ENCODE measurements at places on chromosomes 5 and 9.

- no peak for DNase-seq
These were observed 131.9 kb downstream of the ST8SIA4 start for GRCh38 chr5:100771181-100771580.

GRCh38 chr5:170745481-170746071, 37.9 kb upstream of the GABRP start:
- DNase-seq, result no peak

- no peak for DNase-seq
These were observed 127.3 kb upstream of the CCDC152 start for GRCh38 chr5:42629284-42629683.

- DNase-seq, result no peak
These were observed 4.0 kb downstream of the PHF19 start for GRCh38 chr9:120872791-120873502.

- DNase-seq, result no peak
These were observed 1167.7 kb downstream of the MAT2B start for GRCh38 chr5:164672931-164673694.

DNA sequence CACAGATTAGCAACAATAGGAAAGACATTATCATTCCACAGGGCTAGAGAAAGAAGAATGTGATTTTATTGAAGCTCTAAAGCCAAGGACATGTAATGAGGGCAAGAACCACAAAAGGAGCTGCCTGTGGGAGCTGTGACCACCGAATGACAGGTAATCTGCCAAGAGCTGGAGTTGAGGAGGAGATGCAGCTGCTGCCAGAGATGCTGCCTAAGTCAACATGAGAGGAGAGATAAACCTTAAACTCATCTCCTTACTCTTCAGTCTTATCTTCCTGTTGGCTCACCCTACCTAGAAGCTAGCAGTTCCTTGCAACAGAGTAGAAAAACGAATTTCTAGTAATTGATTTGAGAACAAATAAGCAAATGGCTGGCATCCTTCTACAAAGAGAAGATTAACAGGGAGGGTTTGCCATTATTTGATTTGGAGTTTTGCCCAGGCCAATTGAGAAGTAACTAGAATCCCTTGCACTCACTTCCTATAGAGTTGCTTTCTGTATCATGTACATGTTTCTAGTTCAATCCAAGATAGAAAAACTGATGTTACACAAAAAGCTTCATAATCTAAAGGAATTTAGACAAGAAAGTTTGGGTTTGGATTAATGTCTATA, 539.2 kb downstream of the TLE1 start:
- DNase-seq, result no peak

- no peak for DNase-seq
These were observed 485.2 kb upstream of the CDH9 start for GRCh38 chr5:27523629-27524028.

- no peak for DNase-seq
These were observed 424.0 kb upstream of the ZNF462 start for GRCh38 chr9:106438928-106439327.

DNA sequence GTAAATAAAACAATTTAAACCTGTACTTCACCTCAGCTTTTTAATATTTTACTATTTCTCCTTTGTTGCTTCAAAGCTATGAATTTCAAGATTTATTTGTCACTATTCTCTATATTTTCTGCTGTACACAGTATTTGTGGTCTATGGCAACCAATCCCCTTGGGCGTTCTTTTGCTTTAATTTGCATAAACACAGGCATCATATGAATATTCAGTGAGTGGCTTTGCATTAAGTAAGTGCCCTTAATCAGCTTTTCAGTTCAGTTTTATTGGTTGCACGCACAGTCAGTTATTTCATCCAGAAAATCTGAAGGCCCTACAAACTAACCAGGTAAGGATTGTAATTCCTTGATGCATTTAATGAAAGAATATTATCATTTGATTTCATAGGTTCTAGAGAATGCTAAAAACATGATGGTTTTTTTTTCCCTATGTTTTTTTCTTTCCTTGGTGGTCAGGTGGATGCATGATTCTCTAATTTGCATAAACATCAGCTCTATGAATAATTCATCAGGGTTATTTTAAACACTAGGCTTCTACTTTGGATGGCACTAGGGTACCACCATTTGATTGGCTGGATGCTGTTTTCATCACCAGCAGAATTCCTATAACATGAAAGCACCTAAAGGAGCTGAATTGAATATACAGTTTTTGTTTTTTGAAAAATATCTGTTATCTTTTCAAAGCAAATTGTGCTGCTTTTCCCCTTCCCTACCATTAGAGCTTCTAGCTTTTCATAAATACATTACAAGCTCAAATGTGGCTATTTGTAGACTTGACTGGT, 249.2 kb upstream of the CCNH start:
- no peak for DNase-seq

DNA sequence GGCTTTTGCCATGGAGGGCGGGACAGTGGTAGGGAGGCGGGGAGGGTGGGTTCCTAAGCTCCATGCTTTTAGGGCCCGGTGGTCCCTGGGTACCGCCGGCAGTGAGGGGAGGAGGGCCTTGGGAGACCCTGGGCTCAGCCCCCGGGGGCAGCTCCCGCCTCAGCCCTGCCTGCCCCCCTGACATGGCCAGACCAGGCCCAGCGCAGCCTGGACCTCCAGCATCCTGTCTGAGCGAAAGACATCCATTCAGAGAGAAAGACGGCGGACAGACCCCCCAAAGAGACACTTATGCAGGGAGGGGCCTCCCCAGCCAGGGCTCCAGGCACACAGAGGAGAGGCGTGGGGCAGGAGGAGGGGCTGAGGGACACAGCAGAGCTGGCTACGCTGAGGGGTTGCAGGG, 45.3 kb downstream of the KCNT1 start:
- no peak for DNase-seq

GRCh38 chr9:37974506-37975173, 70.7 kb upstream of the SLC25A51 start:
- no peak for DNase-seq

DNA sequence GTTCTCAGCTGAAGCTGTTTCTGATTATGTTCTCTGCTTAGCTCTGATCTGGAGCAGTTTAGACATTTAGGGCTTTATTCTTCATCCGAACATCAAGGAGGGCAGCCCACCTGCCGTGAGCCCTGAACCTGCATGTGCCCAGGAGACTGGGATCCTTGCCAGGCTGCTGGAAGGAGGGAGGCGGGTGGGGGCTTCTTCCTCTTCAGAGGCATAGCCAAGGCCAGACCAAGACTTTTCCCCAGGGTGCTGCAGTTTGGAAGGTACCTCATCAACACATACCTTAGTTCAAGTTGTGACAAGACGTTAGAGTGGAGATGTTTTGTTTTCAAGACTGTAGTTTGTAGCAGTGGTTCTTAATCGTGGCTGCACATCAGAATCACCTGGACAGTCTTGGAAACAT, 64.9 kb downstream of the RALGPS1 start:
- no peak for DNase-seq

DNA sequence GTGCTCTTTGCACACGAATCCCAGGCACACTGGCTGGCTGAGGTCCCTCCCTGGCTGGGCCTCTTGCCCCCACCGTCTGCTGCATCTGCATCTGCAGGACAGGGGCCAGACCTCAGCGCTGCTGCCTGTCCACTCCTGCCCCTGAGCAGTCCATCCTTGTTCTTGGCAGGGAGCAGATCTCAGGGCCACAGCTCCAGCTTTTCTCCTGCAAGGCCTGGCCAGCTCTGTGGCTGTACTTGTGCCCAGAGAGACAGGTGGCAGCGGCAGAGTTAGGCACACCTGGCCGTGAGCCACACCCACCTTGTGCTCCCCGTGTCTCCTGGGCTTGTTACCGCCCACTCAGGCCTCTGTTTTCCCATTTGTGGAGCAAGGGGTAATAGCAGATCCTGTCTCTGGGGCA, 13.9 kb downstream of the NEK6 start:
- no peak for DNase-seq

DNA sequence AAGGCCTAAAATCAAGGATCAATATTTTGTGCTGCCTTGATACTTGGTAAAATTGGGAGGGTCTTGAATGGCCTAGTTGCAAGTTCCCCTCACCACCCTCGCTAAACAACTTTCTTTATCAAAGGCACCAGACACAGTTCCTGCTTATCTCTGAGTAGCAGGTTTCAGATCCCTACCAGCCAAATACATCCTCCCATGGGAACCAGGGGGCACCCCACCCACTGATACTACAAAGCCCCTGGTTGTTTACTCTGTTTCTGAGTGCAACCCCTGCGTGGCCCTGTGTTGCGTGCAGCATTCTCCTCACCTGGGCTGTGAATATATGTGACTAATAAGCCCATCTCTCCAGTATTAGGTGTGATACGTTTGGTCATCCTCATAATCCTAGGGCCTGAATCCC, 314.9 kb downstream of the DRD1 start:
- DNase-seq, result no peak

DNA sequence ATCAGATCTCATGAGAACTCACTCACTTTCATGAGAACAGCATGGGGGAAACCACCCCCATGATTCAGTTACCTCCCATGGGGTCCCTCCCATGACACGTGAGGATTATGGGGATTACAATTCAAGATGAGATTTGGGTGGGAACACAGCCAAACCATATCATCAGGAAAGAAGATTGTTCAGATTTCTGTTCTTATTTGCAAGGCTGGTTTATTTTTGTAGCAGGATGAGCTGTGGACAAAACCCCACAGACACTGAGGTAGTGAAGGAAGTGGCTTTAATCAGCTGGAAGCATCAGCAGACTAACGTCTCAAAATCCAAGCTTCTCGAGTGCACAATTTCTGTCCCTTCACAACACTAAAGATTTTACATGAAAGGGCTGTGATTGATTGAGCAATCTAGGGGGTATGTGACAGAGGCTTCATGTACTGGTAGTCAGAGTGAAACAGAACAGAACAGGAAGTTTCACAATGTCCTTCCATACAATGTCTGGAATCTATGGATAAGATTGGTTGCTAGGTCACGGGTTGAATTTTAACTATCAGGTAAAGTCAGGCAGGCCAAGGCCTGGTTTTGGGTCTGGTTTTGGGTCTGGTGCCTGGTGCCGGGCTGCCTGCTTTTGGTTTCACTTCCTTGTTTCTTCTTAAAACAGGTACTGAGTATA, 91.3 kb upstream of the ZNF366 start:
- DNase-seq, result no peak

GRCh38 chr5:103232393-103232999, 26.1 kb upstream of the MACIR start:
- no peak for DNase-seq

DNA sequence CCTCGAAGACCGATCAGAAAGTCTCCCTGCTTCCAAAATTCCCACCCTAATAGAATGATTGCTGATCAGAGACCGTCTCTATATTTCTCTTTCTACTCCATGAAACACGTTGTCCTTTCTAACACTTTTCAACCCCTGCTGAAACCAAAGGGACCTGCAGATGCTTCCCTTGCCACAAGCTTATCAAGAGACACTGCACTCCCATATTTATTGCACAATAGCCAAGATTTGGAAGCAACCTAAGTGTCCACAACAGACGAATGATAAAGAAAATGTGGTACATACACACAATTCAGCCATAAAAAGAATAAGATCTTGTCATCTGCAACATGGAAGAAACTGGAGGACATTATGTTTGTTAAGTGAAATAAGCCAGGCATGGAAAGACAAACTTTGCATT, 125.1 kb downstream of the FOXD1 start:
- no peak for DNase-seq

- no peak for DNase-seq
These were observed 43.4 kb downstream of the IRF1 start for GRCh38 chr5:132447196-132447595.

DNA sequence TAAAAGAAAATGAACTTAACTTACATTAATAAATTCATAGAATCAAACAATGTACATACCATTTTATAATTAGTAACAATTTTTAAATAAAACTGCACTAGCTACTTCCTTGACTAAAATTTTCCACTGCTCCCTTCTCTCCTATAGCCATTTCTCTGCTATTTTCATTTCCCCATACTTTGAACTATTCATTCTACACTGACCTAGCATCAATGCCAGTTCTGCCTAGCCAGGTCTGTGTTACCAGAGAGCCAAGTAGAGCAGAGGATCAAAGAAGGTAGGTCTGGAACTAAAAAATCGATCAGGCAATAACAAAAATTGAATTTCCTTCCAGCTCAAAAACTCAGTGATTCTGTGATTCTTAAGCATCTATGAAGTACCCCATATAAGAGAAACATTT, 84.5 kb downstream of the ERMP1 start:
- no peak for DNase-seq

DNA sequence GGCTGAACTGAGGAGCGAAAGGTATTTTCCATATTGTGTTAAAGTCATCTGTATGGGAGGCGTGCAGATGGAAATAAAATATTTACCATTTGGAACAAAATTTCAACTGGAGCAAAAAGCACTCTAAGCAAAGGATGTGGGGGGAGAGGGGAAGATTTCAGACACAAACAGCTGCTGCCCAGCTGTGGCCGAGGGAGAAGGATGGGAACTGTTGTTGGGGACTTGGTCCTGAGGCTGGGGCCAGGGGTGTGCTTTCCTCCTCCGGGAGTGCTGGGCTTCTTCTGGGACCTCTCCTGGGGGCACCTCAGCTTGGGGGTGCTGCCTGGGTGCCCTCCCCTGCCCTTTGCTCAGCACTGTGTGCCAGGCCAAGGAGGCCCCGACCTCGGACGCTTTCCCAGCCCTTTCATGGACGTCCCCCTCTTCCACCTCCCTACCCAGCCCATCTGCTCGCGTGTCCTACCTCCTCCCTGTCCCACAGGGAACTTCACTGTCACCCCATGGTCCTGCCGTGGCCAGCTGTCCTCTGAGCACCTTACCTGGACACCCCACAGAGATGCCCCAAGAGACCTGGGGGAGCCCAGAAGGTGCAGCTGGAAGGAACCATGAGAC, 101.9 kb upstream of the COL5A1 start:
- DNase-seq, result no peak

DNA sequence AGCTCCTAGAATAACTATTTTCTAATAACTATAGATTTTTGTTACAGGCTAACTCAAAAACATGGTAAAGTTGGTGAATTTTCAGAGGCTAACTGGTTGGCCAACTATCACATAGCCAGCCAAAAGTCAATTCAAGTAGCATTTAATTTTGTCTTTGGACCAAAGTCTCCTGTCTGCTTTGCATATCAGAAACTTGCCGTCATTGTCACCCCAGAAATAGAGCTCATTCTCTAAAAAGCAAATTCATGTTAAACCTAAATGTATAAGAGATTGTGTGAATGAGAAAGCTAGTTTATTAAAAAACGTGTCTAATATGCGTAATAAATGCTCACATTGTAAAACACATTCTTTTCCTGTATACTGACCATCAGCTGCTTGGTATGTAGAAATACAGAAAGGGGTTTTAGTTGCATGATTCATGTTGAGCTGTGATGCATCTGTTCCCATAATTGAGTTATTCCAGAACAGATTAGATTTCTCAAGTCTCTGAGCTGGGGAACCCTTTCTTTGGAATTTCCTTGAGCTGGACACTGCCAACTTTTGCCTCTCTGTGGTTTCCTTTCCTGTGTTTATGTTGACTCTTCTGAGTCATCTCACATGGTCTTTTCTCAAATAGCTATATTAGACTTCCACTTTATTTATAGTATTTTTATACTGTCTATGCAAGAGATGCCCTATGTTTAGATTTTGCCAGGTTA, 7.3 kb downstream of the SRFBP1 start:
- DNase-seq, result peak; percentile 44

- DNase-seq, result no peak
These were observed 254.6 kb downstream of the ASTN2 start for GRCh38 chr9:117160254-117160653.
